Left cardiac atrium (tissue), 4 donors: ENCODE measurements at places on chromosomes 16 and 17. TPM values are rescaled to one million over a fixed set of nuclear protein-coding genes. Genes with fewer than 3 reads are reported as not detected.

- no peak for DNase-seq
Measured at GRCh38 chr17:8468127-8468526, 32.4 kb downstream of the NDEL1 start.

- no peak for DNase-seq
Measured at GRCh38 chr16:87135246-87136030, 181.8 kb downstream of the C16orf95 start.

The MSLN gene
- total RNA-seq = 12.6 TPM

DNA sequence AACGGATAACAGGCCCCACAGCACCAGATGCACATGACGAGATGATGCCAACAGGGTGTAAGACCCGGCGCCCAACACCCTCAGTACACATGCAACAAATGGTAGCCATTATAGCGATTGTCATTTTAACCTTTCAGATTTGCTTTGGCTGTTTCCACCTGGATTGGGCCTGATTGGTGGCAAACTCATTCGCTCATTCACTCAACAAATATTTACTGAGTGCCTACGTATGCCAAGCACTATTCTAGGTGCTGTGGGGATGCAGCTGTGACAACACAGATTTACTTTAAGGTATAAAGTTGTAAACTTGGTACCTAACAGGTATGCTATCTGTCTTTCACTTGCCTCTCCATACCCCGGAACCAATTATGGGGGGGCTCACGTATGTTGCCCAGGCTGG lies 66.8 kb downstream of the SRCIN1 start:
- DNase-seq = no peak

The AANAT gene
- total RNA-seq = not detected

GRCh38 chr17:45848868-45849535 lies 4.3 kb downstream of the SPPL2C start:
- no peak for DNase-seq

GRCh38 chr16:26762594-26762993 lies 304.1 kb upstream of the C16orf82 start:
- DNase-seq = no peak

The CD300E gene
- total RNA-seq = 1.4 TPM

The MYH11 gene
- total RNA-seq = 64.7 TPM

DNA sequence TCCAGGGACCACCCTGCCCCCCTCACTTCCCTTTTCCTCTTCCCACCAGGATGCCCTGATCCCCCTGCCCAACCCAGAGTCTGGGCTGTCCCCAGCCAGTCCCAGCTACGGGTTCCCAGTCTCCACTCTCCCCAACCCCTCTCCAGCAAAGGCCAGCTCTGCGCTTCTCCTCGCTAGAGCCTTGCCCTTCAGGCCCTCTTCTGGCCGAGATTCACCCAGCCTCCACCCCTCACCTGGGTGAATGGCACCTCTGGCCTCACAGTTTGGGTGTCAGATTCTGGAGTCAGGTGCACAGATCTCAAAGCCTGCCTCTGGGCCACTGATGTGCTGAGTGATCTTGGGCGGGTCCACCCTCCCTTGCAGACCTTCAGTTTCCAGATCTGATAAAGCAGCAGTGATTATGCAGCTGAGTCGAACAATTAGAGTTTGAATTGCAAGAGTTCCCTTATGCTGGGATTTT lies 185.6 kb upstream of the TNRC6C start:
- DNase-seq = no peak

The KRTAP9-2 gene
- not detected for total RNA-seq

DNA sequence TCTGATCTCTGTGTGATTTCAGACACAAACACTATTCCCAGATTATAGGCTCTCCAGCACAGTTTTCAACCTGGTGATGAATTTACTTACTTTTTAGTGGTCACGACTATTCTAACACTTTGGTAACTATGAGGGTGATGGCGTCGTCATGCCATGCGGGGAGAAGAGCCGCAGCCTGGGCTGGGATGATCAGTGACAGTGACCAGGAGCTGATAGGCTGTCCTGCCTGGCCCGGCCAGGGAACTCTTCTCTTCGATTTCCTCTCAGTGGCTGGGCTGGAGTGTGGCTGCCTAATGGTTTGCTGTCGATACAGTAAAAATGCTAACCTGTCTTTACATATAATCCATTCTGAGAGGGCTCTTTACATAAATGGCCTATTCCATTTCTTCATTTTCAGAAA lies 113.1 kb downstream of the IRX3 start:
- no peak for DNase-seq
